ENCODE measurements at places on chromosomes 13 and 19.

GRCh38 chr13:35283856-35284255, 192.6 kb downstream of the MAB21L1 start:
- no peak for DNase-seq

DNA sequence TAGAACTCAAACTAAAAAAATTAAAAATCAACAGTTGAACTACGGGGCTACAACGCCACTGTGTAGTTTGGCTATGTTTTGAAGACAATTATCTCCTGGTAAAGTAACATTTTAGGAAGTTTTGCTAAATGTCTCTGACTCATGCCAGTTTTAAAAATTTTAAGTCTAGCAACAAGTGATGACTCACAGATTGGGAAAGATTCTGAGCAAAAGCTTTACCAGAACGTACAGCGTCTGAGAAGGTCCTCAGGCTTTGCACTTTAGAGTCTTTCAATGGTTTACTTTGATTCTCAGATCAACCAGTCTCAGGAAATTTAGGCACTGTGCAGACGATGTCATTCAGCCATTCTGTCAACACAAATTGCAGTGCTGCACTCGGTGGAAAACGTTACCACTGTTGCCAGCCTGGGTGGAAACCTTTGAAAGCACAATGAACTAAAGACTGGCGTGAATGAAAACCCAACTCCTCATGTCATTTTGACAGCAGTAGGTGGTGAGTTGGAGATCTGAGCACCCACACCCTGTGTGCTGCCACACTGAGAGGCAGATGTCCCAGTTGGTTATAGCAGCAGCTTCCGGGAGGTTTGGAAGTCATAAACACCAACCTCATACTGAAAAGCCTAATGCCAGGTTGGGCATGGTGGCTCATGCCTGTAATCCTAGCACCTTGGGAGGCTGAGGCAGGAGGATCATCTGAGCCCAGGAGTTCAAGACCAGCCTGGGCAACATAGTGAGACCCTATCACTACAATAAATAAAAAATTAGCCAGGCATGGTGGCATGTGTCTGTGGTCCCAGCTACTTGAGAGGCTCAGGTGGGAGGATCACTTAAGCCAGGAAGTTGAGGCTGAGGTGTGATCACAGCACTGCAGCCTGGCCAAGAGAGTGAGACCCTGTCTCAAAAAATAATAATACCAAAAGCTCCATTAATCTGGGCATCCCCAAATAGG, 6.3 kb upstream of the WTIP start:
- DNase-seq: no peak

- peak; percentile 58 for DNase-seq
Observed at GRCh38 chr13:48156466-48156865, 61.6 kb upstream of the MED4 start.

DNA sequence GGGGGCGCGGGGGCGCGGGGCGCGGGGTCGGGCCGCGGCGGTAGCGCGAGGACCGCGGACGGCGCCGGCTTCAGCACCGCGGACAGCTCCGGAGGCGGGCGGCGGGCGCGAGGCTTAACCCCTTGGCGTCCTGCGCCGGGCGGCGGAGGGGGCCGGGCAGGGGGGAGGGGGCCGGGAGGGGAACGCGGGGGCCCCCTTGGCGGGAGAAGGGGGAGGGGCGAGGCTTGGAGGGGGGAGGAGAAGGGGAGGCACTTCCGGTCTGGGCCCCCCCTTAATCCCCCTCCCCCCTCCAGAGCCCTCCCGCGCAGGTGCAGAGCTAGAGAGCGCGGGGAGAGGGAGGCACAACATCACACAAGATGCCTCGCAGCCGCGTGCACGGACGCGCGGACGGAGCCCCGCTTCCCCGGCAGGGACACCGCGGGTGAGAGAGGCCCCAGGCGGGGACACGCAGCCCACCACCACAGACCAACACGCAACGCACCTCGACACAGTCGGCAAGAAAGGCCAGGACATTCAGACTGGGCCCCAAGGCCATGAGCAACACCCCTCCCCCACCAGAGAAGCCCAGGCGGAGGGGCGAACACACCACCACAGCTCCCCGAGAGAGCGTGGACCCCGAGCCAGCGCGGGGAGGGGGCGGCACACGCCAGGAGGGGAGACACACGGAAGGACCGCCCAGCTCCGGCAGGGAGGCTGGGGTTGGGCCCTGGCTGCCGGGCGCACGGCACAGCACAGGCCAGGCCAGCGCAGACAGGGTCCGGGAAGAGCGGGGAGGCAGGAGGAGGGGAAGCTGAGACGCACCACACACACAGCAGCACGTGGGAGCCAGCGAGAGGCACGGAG, 24.1 kb downstream of the SHANK1 start:
- DNase-seq: no peak

- no peak for DNase-seq
Observed at GRCh38 chr19:40213251-40213829, 4.8 kb downstream of the TTC9B start.

DNA sequence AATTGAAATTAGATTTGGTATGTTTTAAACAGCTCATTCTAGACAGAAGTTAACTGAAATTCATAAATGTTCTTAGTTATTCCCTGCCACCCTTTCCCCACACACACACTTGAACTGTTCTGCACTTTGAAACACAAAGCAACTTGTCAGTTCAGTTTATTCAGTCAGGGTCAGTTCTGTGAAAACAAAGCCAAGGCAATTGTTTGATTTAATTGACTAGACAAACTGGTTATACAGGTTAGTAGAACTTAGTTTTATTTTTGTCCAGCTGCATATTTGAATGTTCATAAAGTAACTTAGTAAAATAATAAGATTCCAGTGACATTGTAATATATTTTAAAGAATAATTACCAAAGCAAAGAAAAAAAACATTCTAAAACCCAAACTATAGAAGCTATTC, 98.3 kb upstream of the KLF5 start:
- DNase-seq: no peak

DNA sequence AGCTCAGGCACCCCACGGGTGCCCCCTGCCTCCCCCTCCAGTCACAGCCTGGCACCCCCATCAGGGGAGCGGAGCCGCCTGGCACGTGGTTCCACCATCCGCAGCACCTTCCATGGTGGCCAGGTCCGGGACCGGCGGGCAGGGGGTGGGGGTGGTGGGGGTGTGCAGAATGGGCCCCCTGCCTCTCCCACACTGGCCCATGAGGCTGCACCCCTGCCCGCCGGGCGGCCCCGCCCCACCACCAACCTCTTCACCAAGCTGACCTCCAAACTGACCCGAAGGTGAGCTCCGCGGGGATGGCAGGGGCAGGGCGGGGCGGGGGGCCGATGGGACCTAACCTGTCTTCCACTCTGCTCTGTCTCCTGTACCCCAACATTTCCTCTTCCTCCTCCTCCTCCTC, 25.0 kb downstream of the CKM start:
- DNase-seq: no peak

DNA sequence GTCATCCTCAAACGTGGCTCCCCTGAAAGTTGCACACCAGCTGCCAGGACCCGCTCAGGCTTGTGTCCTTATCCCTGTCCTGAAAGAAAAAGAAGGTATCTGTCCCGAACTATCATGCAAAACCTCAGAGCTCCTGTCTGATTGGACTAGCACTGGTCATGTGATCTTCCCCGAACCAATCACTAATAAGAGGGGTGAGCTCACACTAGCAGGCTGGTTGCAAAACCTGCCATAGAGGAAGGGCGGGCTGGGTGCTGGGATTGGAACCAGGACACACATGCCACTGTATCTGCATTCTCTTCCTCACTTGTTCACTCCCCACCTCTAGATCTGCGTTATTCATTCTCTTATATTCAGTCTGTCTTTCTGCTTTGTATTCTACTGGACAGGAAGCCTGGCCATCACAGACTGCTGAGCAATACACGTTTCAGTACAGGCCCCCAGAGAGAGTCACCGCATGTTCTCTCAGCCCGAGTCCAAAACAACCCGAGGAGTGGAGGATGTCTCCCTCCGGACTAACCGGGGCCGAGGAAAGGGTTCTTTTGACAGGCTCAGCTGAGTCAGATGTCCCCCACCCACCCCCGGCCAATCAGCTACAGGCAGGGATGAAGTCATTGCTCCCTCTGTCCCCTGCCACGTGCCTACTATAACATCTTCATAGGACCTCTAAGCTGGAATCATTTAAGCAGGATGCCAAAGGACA, 97.7 kb downstream of the SIPA1L3 start:
- peak; percentile 91 for DNase-seq

GRCh38 chr19:43695985-43696704, 19.7 kb upstream of the IRGC start:
- no peak for DNase-seq

GRCh38 chr19:38245826-38246498, 10.2 kb downstream of the PPP1R14A start:
- DNase-seq: no peak

DNA sequence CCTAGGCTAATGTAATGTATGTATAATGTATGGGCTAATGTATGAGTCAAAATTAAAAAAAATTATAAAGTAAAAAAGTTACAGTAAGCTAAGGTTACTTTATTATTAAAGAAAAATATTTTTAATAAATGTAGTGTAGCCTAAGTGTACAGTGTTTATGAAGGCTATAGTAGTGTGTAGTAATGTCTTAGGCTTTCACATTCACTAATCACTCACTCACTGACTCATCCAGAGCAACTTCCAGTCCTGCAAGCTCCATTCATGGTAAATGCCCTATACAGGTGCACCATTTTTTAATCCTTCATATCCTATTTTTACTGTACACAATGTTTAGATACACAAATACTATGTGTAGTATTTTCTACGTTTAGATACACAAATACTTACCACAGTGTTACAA, 1.8 kb upstream of the TMEM272 start:
- DNase-seq: no peak

All from ureter (tissue), 1 donor.